T-helper 2 cell (primary cell): ENCODE measurements at places on chromosomes 6 and 20.
A peak's percentile ranks its signal among the peaks of the same experiment; 100 is the strongest.

- peak; percentile 9 for DNase-seq
Observed at GRCh38 chr6:12844284-12845223, 128.0 kb downstream of the PHACTR1 start.

GRCh38 chr20:9482180-9482579 lies 32.2 kb upstream of the LAMP5 start:
- no peak for DNase-seq

DNA sequence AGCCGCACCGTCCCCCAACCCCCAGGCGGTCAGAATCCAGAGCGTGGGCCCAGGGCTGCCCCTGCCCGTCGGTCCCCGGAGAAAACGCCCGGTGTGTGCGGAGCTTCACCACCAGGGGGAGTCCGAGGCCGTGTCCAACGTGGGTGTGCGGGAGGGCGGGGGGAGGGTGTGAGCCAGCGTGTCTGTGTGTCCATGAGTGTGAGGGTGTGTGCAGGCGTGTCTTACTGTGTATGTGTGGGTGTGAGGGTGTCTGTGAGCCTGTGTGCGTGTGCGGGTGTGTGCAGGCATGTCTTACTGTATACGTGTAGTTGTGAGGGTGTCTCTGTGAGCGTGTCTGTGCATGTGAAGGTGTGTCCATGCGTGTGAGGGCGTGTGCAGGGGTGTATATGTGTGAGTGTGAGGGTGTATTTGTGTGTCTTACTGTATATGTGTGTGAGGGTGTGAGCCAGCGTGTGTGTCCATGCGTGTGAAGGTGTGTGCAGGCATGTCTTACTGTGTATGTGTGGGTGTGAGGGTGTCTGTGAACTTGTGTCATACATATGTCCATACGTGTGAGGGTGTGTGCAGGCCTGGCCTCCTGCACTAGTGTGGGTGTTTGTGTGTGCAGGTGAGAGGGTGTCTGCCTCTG lies 24.6 kb upstream of the GATA5 start:
- peak; percentile 62 for DNase-seq

GRCh38 chr6:47263268-47263667 lies 46.4 kb downstream of the TNFRSF21 start:
- no peak for DNase-seq

GRCh38 chr6:132933090-132933489 lies 118.7 kb downstream of the RPS12 start:
- no peak for DNase-seq

DNA sequence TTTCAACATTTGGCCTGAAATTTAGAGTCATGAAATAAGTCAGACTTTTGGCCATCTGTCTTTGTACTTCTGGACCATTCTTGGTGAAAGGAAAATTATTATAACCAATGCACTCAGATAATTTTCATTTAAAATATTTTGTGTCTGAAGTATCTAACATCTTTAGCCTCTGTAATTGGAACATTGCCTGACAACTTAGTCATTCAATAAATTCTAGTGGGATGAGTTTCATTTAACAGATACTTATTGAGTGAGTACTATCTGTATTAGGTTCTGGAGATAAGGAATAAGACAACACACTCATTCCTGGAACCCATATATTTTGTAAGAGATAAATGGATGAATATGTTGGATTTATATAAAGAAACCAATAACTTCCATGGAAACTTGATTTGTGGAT lies 536.0 kb downstream of the BCKDHB start:
- no peak for DNase-seq

DNA sequence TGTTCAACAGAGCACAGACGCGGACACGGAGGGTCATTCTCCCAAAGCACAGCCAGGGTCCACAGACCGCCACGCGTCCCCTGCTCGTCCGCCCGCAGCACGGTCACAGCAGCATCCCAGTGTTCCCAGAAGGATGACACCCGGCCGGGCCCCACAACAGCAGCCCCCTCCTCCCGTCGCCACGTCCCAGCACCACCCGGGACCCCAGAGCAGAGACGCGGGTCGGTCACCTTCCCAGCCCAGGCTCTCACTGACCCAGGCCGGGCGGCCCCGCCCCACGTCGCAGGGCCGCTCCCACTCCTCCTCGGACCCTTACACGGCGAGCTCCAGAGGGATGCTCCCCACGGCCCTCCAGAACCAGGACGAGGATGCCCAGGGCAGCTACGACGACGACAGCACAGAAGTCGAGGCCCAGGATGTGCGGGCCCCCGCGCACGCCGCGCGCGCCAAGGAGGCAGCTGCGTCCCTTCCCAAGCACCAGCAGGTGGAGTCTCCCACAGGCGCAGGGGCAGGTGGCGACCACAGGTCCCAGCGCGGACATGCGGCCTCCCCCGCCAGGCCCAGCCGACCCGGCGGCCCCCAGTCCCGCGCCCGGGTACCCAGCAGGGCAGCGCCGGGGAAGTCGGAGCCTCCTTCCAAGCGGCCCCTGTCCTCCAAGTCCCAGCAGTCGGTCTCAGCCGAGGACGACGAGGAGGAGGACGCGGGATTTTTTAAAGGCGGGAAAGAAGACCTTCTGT lies 64.3 kb downstream of the FNDC1 start:
- no peak for DNase-seq

DNA sequence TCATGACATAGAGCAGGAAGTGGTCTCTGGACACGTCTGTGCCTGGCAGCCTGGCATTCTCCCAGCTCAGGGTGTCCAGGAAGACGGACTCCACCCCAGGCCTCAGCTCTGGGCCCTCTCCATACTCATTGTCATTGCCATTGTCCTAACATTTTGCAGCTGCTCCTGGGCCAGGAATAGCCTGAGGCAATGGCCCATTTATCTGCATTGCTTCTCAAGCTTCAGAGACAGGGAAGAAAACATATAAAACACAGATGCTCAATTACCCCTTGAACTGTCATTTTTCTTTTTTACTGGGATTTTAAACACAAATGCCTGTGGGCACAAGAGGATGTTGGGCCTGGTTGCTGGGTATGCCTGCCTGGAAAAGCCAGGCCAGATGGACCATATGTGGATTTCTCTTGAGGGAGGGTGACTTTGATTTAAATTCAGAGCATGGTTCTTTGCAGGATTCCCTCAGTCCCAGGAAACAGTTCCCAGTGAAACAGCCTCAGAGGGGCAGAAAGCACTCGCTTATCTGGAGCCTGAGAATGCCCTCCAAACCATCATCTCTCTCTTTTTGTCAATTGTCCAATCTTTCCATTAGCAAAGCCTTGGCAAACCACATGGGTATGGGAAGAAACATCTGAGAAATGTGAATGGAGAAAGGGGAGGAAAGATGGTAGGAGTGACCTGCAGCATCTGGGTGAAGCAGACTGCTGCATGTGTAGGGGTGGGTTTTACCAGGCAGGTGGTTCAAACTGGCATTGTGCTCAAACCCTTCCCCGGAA lies 17.9 kb downstream of the LAMP5 start:
- DNase-seq = no peak

GRCh38 chr6:94636780-94637385 lies 940.5 kb upstream of the MANEA start:
- no peak for DNase-seq

- DNase-seq = no peak
Observed at GRCh38 chr6:118872318-118872717, 21.6 kb upstream of the ASF1A start.

DNA sequence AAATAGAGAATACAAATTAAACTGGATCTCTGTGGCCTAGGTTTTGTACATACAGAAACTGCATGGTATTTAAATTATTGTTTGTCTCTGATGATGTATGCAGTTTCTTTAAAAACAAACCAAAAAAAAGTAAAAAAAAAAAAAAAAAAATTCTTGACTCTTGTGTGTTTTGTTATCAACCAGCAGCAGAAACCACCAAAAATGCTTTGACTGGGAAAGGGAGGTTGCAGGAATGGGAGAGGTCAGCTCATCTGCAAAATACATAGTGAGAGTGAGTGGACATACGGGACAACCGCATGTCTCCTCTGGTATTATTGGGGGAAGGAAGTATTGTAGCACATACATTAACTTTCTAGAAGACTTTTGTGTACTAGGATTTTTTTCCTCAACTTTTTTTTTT lies 38.0 kb downstream of the TBC1D7 start:
- no peak for DNase-seq
